ENCODE measurements at places on chromosomes 13 and 19.

DNA sequence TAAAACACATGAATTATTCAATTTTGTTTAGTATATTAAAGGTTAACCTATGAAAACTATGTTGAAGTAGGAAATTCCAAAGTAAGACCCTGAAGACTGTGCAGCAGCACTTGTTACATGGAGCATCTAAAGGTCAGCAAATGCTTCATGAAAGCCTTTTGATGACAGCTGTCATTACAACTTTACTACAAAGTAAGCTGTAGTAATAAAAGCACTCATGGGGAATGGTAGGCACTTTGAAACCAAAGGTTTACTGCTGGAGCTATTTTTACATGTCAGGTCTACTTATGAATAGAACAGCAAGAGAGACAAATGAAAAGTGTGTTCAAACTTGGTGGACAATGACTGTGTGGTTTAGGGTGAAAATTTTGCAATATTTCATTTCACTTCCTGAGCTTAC is 672.5 kb upstream of the PCDH20 start:
- DNase-seq, result no peak

DNA sequence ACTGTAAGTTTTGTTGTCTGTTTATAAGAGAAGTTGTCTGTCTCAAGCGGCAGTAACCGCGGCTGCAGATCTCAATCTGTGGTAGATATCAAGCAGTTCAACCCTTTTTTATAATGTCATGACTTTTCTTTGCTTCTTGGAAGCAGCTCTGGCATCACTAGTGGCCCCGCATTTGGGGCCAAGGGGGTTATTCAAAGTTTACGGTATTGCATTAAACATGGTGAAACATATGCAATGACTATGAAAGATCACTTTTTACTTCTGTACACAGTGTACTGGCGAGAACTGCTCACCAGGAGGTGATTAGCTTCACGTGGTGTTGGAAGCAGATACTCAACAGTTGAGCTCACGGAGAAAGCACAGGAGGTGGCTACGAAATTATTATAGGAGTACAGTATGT is 4.6 kb upstream of the FFAR3 start:
- peak; percentile 53 for DNase-seq

DNA sequence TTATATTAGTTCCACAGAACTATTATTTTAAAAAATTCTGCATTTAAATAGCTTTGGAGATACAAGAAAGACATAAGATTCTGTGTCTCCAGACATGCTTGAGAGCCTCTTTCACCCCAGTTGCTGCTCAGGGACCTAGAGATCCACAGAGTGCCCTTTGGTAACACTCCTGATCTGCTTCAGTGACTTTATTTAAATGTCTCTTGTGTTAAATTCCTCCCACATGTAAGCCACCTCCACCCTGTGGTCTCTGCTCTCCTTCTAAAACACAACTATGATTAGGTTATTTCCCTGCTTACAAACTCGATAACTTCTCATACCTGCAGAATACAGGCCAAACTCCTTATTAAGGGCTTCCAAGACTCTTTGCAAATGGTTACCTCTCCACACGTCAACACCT is 141.0 kb downstream of the RFC3 start:
- DNase-seq, result no peak

DNA sequence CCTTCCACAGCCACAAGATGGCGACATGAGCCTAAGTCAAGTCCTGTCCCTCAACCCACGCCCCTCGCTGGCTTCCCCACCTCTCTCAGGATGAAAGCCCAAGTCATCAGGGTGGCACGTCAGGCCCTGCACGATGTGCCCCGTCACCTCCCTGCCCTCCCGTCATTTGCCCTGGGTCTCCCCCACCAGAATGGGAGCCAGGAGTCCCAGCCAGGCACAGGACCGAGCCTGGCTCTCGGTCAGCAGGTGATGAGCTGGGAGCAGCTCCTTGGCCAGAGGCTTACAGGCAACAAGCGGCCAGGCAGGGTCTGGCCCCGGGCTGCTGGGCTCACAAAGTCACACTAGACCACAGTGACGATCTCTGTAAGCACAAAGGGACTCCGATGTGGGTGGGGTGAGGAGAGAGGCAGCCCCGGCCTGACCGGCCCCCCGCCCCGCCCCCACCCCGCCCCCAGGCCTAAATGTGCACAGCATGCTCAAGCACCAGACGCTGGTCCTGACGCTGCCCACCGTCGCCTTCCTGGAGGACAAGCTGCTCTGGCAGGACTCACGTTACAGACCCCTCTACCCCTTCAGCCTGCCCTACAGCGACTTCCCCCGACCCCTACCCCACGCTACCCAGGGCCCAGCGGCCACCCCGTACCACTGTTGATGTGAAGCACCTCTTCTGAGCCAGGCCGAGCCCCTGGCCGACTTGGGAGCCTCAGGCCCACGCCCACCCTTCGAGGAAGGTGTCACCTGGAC is 7.3 kb downstream of the MRPL4 start:
- no peak for DNase-seq

DNA sequence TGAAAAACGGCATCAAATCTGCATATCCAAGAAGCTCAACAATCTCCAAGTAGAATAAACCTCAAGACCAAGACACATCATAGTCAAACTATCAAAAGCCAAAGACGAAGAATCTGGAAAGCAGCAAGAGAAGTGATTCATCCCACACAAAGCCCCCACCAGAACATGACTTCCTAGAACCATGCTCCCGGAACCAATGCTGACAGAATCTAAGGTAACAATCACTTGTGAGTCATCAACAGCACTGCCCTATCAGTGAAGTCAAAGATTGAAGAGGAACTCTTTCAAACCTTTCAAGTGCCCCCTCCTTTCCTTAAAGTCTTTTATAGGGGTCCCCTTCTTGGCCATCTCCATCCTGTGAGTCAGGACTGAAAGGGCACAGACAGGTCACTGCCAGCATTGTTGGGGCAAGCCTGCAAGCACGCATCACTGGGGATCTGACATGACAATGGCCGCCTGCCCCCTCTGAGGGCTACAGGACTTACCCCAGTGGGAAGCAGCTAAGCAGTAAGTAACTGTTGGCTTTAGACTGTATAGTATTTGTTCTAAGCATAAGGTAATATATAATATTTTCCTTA is at the start of gene CCDC70:
CCDC70 (plus strand) TSS at position 247 of the 578 bp plus-strand sequence. CDS start 3,443 bp downstream, outside the sequence.
- DNase-seq, result no peak

- peak; percentile 89 for DNase-seq
Observed at GRCh38 chr13:114101358-114102130, 30.9 kb downstream of the RASA3 start.

- DNase-seq, result peak; percentile 3
Observed at GRCh38 chr19:12617646-12618045, 6.9 kb downstream of the ZNF791 start.

DNA sequence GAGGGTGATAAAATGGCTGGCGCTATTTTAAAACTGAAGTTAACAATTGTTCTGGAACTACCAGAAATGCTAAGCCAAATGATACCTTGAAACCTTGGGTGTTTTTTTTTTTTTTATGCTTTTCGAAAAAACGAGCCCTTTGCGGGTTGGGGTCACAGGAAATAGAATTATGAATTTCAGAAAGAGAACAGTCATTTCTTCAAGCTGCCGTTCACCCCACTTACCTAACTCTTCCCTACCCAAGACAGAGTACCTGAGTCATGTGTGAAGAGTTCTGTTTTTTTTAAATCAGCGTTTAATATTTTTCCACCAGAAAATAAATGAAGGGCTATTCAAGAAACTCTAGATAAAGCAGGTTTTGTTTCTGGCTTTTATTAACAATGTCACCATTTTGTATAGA is 35.3 kb downstream of the KLF2 start:
- no peak for DNase-seq

DNA sequence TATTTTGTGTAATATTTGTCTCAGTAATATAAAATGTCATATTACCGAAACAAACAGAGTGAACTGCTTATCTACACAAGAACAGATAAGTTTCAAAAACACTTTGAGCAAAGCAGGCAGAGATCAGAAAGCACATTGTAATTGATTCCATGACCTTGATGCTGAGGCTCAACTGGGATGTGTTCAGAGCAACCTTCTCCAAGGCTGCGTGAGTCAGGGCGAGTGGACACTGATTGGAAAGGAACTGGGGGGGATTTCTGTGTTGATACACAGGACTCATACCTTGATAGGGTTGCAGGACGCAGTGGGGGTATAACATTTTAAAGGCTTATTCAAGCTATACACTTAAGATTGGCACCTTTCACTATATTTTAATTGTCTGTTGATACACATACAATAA is 1136.3 kb downstream of the UQCRFS1 start:
- DNase-seq, result no peak
